ENCODE measurements at places on chromosomes 5 and 9. TPM values are rescaled to one million over a fixed set of nuclear protein-coding genes. Genes with fewer than 3 reads are reported as not detected.
A peak's percentile ranks its signal among the peaks of the same experiment; 100 is the strongest.

GPR21 gene
- polyA plus RNA-seq: 2.7 TPM

REEP2 gene
- polyA plus RNA-seq: 243 TPM

ARSI gene
- polyA plus RNA-seq: 5.0 TPM

CCL27 gene
- polyA plus RNA-seq: 1.0 TPM

DOK3 gene
- polyA plus RNA-seq: 15.8 TPM

CTNNAL1 gene
- 33.8 TPM for polyA plus RNA-seq

LRRC26 gene
- polyA plus RNA-seq: 1.9 TPM

CDKN2B gene
- 1.8 TPM for polyA plus RNA-seq

CYLC2 gene
- polyA plus RNA-seq: not detected

SH3GLB2 gene
- 160 TPM for polyA plus RNA-seq

C9orf152 gene
- not detected for polyA plus RNA-seq

GRCh38 chr9:111866976-111867375, 29.6 kb upstream of the UGCG start:
- DNase-seq: no peak
- H3K4me3 ChIP-seq: no peak overlapping the region
- no peaks in the 10 kb centered on the region for H3K4me1 ChIP-seq
- no peak overlapping the region for H3K27ac ChIP-seq
- H3K27me3 ChIP-seq: no peaks in the 10 kb centered on the region

- H3K27me3 ChIP-seq: no peaks in the 10 kb centered on the region
- DNase-seq: no peak
- no peak overlapping the region for H3K27ac ChIP-seq
- no peak overlapping the region for H3K4me3 ChIP-seq
- H3K4me1 ChIP-seq: no peaks in the 10 kb centered on the region
- no peaks in the 10 kb centered on the region for H3K36me3 ChIP-seq
Observed at GRCh38 chr9:7368410-7369292, 430.9 kb downstream of the DMAC1 start.

GRCh38 chr9:125260561-125260960, 1.1 kb upstream of the GAPVD1 start:
- peaks cover 10% of the 10 kb centered on the region for H3K36me3 ChIP-seq
- no peak for DNase-seq
- peaks cover 17% of the 10 kb centered on the region for H3K4me1 ChIP-seq

GRCh38 chr5:170408226-170408625, 19.1 kb upstream of the KCNMB1 start:
- peak overlapping the region; percentile 50 for H3K27ac ChIP-seq
- peaks cover 17% of the 10 kb centered on the region for H3K4me1 ChIP-seq
- H3K4me3 ChIP-seq: no peak overlapping the region
- H3K27me3 ChIP-seq: no peaks in the 10 kb centered on the region
- no peak for DNase-seq
- no peaks in the 10 kb centered on the region for H3K36me3 ChIP-seq

- no peak overlapping the region for H3K27ac ChIP-seq
- no peak for DNase-seq
- peaks cover 9% of the 10 kb centered on the region for H3K36me3 ChIP-seq
Observed at GRCh38 chr9:109403766-109404320, 83.0 kb upstream of the EPB41L4B start.

GRCh38 chr9:128084746-128085145, 16.7 kb downstream of the SLC25A25 start:
- H3K4me1 ChIP-seq: peaks cover 10% of the 10 kb centered on the region
- no peak overlapping the region for H3K4me3 ChIP-seq
- no peak for DNase-seq
- H3K27ac ChIP-seq: no peak overlapping the region

- H3K36me3 ChIP-seq: no peaks in the 10 kb centered on the region
- H3K27ac ChIP-seq: peak overlapping the region; percentile 85
- DNase-seq: no peak
- H3K27me3 ChIP-seq: no peaks in the 10 kb centered on the region
- H3K4me1 ChIP-seq: peaks cover 36% of the 10 kb centered on the region
Observed at GRCh38 chr9:93092251-93092991, 3.6 kb upstream of the CARD19 start.

DNA sequence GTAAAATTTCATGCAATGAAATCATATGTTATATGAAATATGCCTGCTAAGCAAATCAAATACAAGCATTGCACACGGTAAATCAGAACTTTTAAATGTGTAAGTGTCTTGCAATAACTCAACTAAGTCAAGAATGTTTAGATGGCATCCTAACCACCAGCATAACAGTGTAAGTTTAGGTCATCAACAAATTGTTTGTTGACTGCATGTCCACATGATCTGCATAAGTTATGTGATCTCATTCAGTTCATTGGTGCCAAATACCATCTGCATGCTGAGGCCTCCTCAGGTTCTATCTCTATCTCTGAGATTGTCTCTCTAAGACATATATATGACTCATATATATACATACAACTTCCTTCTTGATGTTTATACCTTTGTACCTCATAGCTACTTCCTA, 159.6 kb upstream of the STK32A start:
- DNase-seq: no peak
- H3K4me1 ChIP-seq: no peaks in the 10 kb centered on the region
- no peaks in the 10 kb centered on the region for H3K27me3 ChIP-seq
- no peaks in the 10 kb centered on the region for H3K36me3 ChIP-seq
- H3K27ac ChIP-seq: no peak overlapping the region

GRCh38 chr5:136309932-136310598, 55.3 kb downstream of the TRPC7 start:
- no peaks in the 10 kb centered on the region for H3K4me1 ChIP-seq
- H3K27me3 ChIP-seq: no peaks in the 10 kb centered on the region
- DNase-seq: no peak

DNA sequence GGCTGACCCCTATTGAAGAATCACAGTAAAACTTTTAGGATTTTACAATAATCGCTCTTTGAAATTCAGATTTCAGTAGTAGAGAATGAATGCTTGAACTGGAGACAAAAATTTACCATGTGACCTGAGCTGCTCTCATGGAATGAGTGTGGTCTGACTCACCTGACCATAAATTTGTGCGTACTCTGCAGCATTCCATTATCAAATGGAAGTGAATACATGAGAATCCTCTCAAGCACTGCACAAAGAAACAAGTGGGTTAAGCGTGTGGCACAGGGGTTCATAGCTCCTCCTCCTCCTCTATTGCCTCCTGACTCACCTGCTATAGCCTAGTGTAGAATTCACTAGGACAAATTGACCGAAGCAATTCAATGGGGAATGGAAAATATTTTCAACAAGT, 269.8 kb upstream of the CDH9 start:
- H3K4me3 ChIP-seq: no peak overlapping the region
- DNase-seq: no peak

- H3K4me1 ChIP-seq: peaks cover 4% of the 10 kb centered on the region
- H3K27me3 ChIP-seq: no peaks in the 10 kb centered on the region
- no peaks in the 10 kb centered on the region for H3K36me3 ChIP-seq
- no peak overlapping the region for H3K4me3 ChIP-seq
- H3K27ac ChIP-seq: no peak overlapping the region
Observed at GRCh38 chr5:122430319-122430586, 118.2 kb downstream of the SNCAIP start.

DNA sequence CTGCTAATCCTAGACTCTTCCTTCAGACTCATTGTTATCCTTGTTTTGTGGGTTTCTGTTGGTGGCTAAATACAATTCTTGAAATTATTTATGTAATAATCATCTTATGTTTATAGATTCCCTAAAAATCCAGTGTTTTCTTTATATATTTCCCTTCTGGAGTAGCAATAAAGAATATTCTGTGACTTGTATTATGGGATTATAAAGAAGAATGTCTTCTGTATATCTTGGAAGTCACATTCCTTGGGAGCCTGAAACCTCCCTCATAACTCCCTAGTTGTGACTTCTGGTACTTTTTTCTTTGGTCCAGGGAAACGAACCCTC, 356.1 kb downstream of the TMEM167A start:
- no peak overlapping the region for H3K27ac ChIP-seq
- H3K36me3 ChIP-seq: no peaks in the 10 kb centered on the region
- H3K27me3 ChIP-seq: no peaks in the 10 kb centered on the region
- H3K4me1 ChIP-seq: no peaks in the 10 kb centered on the region
- H3K4me3 ChIP-seq: no peak overlapping the region

GRCh38 chr5:109378095-109378494, 31.7 kb downstream of the PJA2 start:
- no peaks in the 10 kb centered on the region for H3K27me3 ChIP-seq
- peaks cover 13% of the 10 kb centered on the region for H3K36me3 ChIP-seq

DNA sequence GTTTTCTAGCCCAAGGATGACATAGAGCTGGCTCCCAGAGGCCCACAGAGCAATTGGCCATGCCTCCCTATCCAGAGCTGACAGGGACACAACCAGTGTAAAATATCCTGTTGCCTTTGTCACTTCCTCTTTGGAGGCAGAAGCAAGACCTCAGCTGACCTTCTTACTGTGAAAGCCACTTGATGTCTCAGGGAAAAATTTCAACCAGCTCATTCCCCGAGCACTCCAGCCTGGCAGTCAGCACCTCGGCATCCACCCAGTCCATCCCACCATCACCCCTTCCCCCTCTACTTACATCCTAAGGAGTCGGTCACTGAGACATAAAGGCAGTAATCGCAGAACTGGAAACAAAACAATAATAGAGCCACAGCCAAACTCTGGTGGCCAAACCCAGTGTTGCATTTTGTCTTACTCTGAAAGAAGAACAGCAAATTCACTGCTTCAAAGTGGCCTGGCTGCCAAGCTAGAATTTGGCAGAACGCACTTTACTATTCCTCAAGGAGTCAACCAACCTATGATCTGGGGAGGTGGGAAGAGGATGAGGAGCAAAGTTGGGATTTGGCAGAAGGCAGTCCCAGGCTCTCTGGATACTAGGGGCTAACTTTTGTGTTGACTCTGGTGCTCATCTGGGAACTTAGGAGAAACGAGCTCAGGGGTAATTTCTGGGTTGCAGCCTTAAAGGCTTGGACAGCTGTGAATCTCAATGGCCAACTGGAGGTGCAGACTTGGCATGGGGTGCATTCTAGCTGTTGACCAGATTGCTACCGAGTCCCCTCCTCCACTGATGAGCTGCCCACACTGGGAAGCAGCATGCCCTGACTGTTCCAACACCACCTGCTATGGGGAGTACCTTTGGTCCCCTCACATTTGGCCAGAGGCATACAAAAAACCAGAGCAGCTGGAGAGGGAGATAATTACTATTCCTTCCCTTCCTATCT, 13.6 kb downstream of the NIPAL4 start:
- no peak for DNase-seq
- no peaks in the 10 kb centered on the region for H3K27me3 ChIP-seq
- no peak overlapping the region for H3K27ac ChIP-seq
- H3K4me3 ChIP-seq: no peak overlapping the region

DNA sequence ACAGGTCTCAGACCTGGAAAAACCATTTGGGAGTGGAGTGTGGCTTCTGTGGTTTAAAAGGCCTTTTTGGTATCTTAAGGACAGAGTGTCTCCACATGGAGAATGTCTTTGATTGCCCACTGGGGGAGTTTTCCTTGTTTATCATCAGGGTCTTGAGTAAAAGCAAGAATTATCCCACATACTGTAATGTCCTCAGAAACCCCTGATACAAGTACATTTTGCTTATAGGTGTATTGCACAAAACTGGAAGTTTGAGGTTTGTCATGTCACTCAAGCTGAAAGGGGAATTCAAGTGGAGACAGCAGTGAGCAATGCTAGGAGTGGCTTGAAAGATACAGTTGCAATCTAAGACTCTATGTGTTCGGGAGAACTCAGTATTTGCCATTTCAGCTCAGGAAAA, 62.7 kb upstream of the GRAMD2B start:
- no peak for DNase-seq
- H3K36me3 ChIP-seq: no peaks in the 10 kb centered on the region
- no peak overlapping the region for H3K27ac ChIP-seq
- no peaks in the 10 kb centered on the region for H3K27me3 ChIP-seq
- H3K4me1 ChIP-seq: no peaks in the 10 kb centered on the region
- H3K4me3 ChIP-seq: no peak overlapping the region

DNA sequence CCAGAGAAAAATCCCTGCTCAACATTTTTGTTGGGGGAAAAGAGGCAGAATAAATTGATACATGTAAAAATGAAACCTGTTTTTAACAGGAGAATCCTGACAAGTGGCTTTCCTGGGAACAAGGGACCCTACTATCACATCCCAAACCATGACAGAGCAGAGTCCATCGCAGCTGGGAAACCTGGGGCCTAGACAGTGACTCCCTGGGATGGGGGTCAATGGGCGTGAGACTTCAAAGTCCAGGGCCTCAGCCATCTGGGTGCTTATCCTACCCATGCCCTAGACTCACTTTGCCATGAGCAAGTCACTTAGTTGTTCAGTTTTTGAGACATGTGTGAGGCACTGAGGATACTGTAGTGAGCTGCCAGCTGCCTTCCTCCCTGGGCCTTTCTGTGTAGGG, 5.7 kb downstream of the TCOF1 start:
- no peak overlapping the region for H3K4me3 ChIP-seq
- H3K27me3 ChIP-seq: no peaks in the 10 kb centered on the region
- H3K36me3 ChIP-seq: peaks cover 67% of the 10 kb centered on the region
- peaks cover 6% of the 10 kb centered on the region for H3K4me1 ChIP-seq

- H3K27me3 ChIP-seq: no peaks in the 10 kb centered on the region
- peaks cover 55% of the 10 kb centered on the region for H3K36me3 ChIP-seq
- no peak overlapping the region for H3K4me3 ChIP-seq
- no peak overlapping the region for H3K27ac ChIP-seq
Observed at GRCh38 chr5:172932313-172933017, 26.8 kb upstream of the RPL26L1 start.

DNA sequence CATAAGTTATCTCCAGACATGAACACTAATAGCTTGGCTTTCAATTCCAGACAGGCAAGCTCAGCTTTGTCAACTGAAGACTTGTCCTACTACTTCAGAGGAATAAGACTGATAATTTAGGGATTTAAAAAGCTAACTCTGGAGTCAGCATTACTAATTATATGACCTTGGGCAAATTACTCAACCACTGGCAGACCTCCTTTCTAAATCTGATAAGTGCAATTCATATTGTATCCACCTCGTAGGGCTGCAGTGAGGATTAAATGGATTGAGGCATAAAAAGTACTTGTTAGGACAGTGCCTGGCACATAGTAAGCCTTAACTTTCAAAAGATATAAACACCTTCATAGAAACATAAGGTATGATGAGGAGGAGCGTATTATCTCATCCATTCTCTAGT, 104.4 kb downstream of the KLHL3 start:
- no peak overlapping the region for H3K27ac ChIP-seq
- no peak overlapping the region for H3K4me3 ChIP-seq
- no peak for DNase-seq
- H3K4me1 ChIP-seq: peaks cover 6% of the 10 kb centered on the region
- peaks cover 7% of the 10 kb centered on the region for H3K36me3 ChIP-seq

DNA sequence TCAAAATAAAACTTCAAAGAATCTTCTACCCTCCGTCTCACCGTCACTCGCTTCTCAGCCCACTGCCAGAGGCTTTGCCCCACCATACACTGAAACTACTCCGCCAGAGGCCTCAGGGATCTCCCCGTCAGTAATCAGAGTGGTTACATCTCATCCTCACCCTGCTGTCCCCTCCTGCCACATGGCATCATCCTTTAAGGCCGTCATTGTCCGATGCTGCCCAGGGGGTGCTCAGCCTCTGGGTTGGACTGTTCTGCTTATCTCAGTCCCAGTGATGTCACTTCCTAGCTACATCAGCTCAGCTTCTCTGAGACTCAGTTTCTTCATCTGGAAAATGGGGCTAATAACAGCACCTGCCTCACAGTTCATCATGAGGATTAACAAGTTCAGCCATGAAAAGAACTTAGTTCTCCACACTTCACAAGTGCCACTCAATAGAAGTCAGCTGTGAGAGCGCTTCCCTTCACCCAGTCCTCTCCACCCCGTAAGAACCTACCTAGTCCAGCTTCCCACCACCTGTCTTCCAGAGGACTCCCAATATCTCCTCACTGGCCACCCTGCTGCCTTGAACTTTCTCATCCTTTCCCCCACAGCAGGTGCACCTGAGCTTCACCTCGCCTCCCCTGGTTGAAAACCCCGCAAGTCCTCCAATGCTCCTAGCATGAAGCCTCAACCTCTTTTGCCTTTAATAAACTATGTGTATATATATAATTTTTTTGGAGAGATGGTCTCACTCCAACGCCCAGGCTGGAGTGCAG, 2.8 kb upstream of the IL3 start:
- H3K27me3 ChIP-seq: no peaks in the 10 kb centered on the region
- H3K27ac ChIP-seq: no peak overlapping the region
- no peaks in the 10 kb centered on the region for H3K4me1 ChIP-seq
- DNase-seq: no peak
- H3K4me3 ChIP-seq: no peak overlapping the region

All from spinal cord (tissue), 10 donors.